ENCODE measurements at places on chromosomes 3 and 15.

GRCh38 chr3:36957063-36957462 is 12.2 kb upstream of the TRANK1 start:
- no peak for DNase-seq

DNA sequence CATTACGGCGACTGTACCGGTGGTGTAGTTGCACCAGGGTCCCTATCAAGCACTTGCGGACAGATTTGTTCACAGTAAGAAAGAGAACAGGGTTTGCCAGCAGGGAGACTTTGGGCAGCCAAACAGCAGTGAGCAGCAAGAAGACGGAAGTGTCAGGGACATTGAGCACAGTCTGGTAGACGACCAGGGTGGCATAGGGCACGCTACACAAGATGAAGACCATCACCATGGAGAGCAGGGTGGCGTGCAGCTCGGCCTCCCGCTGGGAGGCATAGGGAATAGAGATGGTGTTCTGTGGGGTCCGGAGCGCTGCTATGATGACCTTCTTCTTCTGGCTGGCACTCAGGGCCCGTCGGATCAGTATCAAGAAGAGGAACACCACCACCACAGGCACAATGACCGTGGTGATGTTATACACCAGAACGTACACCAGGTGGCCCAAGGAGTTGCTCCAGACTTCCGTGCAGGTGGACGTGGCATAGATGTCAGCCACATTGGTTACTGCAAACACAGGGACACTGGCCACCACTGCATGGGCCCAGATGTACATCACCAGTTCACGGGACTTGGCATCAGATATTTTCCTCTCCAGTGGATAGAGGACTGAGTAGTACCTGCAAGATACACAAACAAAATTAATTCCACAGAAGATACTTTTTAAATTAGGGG is 19.1 kb upstream of the FSIP1 start:
- peak; percentile 52 for DNase-seq

GRCh38 chr3:52253314-52254304 is 8.1 kb downstream of the PPM1M start:
- DNase-seq: no peak

- DNase-seq: no peak
These were observed 45.2 kb upstream of the NR2F2 start for GRCh38 chr15:96285305-96285704.

DNA sequence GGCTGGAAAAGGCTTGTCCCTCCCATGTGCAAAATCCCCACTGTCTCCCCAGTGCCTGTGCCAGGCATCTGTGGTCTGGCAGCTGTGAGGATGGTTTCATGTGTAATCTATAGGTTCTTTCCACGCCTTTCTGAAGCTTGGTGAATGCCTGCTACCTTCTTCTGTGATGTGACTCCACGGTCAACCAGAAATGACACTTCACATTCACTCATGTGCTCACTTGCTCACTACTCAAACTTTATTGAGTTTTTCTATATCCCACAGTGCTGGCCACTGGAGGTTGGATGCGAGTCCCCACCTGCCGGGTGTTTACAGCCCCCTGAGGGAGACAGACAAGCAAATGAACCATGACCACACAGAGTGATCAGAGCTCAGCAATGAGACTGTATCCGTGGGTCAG is 27.9 kb upstream of the TLE3 start:
- peak; percentile 57 for DNase-seq

GRCh38 chr3:172213904-172214303 is 174.5 kb downstream of the FNDC3B start:
- peak; percentile 31 for DNase-seq

- DNase-seq: no peak
These were observed 138.6 kb downstream of the SRGAP3 start for GRCh38 chr3:9110802-9111201.

DNA sequence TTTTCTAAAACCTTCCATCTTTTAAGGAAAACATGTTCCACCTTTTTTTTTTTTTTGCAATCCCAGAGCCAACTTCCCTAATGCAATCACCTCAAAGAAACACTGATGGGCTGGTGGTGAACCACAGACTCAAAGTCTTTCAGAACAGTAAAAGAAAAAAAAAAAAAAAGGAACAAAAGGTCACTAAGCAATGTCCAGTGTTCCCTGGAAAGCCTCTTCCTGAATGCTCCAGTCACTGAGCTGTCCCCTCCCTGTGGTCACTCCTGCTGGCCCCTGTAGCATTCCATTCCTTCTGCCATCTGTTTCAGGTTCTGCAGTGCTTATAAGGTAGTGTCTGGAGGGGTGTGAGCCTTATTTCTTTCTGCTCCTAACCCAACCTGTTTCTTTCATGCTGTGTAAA is 53.3 kb downstream of the AAGAB start:
- DNase-seq: no peak

DNA sequence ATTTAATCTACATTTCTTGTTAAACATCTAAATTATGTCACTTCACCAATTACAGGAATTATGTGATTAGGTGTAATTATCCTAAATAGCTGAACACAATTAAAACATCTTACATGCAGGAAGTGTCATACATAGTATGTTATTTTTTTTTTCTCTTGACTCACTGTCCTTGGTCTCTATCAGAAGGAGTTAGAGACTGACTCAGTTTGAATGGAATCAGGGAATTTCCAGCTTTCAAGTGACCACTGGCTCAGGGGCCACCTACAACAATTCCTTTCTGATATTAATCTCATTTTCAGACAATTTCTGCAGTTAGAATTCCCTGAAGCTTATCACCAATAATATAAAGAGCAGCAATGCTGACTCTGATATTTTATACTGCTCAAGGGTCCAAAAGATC is 400.7 kb downstream of the ROBO1 start:
- DNase-seq: no peak

GRCh38 chr3:153069598-153070510 is 92.2 kb upstream of the RAP2B start:
- no peak for DNase-seq

DNA sequence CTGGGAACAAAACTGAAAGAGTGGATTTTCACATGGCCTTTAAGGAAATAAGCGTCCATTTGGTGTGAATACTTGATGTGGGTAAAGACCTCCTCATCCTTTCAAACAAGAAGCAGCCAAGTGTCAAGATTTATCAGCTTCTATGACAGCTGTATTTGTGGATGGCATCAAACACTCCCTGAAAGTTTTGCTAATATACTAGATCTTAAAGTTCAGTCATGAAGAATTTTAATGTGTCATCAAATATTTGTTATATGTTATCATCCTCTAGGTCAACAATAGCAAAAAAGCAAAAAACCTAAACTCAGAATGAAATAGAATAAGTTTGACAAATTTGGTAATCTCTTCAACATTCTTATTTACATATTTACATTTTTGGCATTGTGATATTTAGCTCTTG is 29.1 kb upstream of the LYSMD4 start:
- no peak for DNase-seq

DNA sequence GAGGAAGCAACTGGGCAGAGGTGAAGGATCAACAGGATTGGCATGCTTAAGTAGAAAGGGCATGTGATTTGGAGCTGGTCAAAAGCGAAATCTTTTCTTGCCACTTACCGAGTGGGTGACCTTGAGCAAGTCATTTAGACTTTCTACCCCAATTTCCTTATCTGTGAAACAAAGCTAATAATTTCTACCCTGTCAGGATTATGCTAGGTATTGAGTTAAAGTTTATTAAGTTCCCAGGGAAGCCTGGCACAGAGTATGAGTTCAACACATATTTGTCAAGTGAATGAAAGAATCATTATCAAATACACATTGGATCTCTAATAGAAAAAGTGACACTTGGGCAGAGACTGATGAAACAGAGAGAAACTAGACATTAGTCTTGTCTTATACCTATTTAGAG is 66.4 kb upstream of the FRMD4B start:
- DNase-seq: no peak

- DNase-seq: no peak
These were observed 40.7 kb downstream of the XXYLT1 start for GRCh38 chr3:195230244-195230643.

DNA sequence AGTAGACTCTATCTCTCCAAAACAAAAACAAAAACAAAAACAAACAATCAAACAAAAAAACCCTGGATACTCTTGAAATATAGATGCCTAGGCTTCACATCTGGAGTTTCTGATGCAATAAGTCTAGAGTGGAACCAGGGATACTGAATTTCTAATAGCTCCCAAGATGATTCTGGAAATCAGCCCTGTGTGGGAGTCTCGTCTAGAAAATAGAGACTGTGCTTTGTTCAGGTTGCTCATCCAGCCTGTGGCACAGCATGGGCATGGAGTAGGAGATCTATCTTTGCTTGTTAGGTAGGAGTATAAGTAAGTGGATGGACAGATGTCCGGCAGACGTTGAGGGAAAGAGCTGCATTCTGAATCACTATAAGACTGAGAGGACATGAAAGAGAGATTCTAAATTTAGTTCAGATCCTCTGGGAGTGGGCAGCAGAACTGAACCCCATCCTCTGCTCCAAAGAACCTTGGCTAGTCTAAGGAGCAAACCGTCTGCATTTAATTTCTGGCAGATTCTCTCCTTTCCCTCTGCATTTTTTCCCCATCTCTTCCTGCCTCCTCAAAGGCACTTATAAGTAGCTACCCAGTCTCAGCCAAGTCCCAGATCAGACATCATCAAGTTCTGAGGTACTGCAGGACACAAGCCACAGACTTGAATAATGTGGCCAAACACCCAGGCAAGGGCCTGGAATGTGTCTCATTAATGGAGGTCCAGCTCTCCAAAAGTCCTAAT is 92.6 kb upstream of the STRIT1 start:
- no peak for DNase-seq

DNA sequence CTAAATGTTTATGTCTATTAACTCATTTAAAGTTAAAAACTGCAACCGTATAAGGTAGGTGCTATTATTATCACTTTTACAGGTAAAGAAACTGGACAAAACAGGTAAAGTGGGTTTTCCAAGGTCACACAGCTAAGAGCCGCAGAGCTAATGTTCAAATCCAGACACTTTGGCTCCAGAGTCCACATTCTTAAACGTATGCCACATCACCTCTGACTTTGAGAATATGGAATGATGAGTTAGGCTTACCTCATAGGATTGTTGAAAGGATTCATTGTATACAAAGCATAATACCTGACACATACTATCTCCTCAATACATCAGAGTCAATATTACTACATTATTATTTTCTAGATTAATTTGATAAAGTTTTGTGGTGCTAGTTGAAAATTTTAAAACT is 240.9 kb upstream of the STT3B start:
- no peak for DNase-seq

DNA sequence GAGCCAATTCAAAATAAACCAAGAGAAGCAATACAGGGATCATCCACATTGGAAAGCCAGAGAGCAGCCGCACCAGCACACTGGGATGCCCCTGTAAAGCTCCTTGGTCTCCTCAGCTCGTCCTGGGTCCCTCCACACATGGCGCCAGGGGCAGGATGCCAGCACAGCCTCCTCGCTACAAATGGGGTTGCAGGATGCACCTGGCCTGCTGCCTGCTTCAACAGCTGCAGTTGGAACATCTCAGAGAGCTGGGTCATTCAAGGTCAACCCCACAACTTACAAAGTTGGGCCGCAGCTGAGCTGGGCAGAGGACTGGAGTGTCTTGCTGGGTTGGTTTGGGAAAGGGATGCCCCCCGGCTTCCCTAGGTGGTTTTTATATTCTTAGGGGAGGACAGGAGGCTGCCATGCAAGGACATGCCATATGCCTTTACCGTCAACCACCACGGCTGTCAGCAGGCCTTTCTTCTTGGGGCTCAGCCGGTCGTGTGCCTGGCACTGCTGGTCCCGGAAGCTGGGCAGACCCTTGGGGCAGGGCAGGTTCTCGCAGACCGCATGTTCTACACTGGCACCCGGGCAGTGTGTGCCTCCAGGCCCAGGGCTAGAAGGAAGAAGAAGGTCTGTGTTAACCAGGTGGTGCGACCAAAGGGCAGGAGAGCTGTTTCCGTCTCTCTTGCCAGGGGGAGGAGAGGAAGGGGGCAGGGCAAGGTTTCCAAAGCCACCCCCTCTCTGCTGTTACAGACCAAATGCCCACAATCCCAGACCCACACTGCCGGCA is 225.2 kb downstream of the ADAMTS17 start:
- no peak for DNase-seq

GRCh38 chr3:130901463-130902204 is 7.8 kb downstream of the ATP2C1 start:
- no peak for DNase-seq

DNA sequence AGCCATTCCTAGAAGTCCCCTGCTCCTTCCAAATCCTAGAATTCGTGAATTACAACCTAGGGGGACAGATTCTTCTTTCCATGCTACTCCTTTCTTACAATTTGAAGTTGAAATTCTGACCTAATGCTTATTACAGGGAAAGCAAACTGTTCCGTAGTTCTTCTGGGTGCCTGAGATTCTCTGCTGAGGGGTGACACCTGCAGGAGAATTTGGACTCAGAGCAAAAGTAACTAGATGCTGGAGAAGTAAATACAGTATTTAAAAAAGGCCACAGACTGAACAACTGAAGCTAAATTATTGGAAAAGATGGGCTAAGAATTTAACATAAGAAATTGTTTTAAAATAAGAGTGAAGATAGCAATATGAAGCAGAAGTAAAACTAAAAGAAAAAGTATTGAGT is 37.9 kb downstream of the ACAD9 start:
- DNase-seq: no peak

- no peak for DNase-seq
These were observed 243.5 kb upstream of the TRIM42 start for GRCh38 chr3:140434261-140434905.

DNA sequence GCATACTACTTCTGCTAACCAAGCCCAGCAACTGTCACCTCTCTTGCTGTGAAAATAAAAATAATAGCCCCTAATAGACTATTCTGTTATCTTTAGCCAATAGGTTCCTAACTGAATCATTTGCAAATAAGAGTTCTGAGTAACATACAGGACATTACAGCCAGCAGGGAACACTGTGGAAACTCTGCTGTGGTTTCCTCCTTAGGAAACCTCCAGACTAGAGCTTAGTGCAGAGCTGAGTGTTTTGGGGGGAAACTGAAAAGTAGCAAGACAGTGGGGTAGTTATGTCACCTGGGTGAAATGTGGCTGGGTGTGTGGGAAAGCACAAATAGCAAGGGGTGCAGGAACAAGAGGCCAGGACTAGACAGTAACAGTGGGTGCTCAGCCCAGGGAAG is 32.4 kb downstream of the DZIP1L start:
- no peak for DNase-seq
